Neuronal stem cell (in vitro differentiated cells): ENCODE measurements at places on chromosomes 13 and 19.

DNA sequence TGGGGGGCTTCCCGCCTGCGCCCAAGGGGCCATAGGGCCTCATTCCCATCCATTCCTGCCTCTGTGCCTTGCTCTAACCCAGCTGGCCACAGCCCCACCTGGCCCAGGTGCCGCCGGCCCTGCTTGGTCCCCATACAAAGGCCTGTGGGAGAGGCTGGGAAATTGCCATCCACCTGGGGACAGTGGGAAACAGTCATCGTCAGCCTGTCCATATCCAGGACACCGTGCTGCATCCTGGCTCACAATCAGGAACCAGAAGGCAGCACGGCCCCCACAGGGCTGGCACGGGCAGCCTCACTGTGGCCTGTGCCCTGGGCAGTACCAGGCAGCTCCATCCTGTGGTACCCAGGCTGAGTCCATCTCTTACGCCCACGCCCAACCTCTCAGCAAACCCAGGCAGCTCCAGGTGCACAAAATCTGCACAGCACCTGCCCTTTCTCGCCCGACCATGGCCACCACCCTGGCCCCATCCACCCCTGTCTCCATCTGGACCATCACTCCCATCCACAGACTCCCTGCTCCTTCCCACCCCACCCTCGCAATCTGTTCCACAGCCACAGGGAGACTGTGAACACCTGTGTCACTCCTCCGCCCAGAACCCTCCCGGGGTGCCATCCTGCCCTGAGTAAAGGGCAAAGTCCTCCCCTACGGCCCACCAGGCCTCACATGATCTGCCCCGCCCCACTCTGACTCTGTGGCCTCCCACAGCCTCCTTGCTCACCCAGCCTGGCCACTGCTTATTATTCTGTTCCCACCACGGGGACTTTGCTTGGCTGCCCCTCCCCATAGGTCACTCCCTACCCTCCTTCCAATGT lies 21.1 kb upstream of the FBXO27 start:
- H3K36me3 ChIP-seq = no peaks in the 10 kb centered on the region
- H3K27me3 ChIP-seq = peaks cover 2% of the 10 kb centered on the region
- no peak overlapping the region for H3K4me3 ChIP-seq
- DNase-seq = no peak

DNA sequence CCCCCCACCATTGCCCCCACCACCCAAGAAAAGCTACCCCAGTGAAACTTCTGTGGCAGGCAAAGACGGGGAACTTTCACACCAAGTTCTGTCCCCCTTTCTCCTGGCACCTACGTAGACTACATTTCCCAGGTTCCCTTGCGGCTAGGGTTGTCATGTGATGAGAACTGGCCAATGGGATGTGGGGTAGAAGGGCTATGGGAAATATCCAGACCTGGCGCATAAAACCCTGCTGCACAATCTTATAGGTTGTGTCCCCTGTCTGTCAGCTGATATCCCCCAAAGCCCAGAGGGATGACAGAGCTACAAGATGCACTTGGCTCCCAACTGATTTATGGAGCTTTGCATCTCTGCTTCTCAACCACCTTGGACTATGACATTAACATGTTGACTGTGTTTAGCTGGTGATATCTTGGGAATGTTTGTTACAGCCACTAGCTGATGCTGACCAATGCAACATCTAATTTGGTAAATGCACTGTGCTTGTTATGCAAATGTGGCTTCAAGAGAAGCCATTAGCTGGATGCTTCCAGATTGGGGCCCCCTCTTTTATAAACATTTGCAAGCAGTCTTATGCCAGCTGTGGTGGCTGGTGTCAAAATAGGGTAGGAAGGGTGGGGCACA lies 6.1 kb downstream of the SH2D3A start:
- DNase-seq = no peak
- no peaks in the 10 kb centered on the region for H3K4me1 ChIP-seq
- no peak overlapping the region for H3K4me3 ChIP-seq
- H3K36me3 ChIP-seq = no peaks in the 10 kb centered on the region
- H3K27me3 ChIP-seq = no peaks in the 10 kb centered on the region

GRCh38 chr13:24165746-24166145 lies 5.2 kb downstream of the SPATA13 start:
- peaks cover 6% of the 10 kb centered on the region for H3K36me3 ChIP-seq
- no peaks in the 10 kb centered on the region for H3K27me3 ChIP-seq
- no peak for DNase-seq
- H3K4me3 ChIP-seq = no peak overlapping the region

- no peak overlapping the region for H3K4me3 ChIP-seq
- no peaks in the 10 kb centered on the region for H3K4me1 ChIP-seq
- H3K27me3 ChIP-seq = no peaks in the 10 kb centered on the region
- H3K27ac ChIP-seq = no peak overlapping the region
- no peaks in the 10 kb centered on the region for H3K36me3 ChIP-seq
Observed at GRCh38 chr13:75136151-75136550, 345.8 kb downstream of the TBC1D4 start.

DNA sequence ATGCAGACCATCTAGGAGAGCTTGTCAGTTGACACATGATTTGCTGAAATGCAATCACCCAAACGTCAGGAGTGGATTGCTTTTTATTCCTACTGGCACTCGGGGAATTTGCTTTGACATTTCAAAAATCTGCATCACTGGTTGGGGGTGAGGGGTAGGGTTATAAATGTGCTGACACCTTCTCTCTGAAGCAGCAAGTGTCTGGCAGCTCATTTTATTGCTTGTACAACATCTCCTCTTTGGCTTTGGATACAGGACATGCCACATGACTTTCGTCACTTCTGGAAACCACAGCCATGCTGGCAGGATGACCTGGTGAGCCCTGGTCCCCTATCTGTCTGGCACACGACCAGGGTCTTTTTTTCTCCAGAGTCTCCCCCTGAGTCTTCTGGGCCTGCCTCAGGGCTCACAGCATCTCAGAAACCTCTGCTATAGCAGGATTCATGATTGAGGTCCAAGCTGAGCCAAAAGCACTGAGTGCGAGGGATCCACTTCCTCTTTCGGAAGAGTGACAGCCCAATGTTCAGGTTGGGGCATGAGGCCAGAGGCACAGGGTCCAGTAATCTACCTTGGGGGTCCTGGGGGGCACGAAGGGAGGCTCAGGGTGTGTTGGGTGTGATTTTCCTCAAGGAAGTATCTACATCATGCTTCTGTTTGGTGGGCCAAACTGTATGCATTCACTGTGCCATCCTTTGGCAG lies 60.1 kb downstream of the HSPH1 start:
- DNase-seq = no peak
- H3K27me3 ChIP-seq = peaks cover 14% of the 10 kb centered on the region
- H3K4me1 ChIP-seq = no peaks in the 10 kb centered on the region
- H3K27ac ChIP-seq = no peak overlapping the region
- no peak overlapping the region for H3K4me3 ChIP-seq

- no peak for DNase-seq
- no peaks in the 10 kb centered on the region for H3K27me3 ChIP-seq
- no peaks in the 10 kb centered on the region for H3K36me3 ChIP-seq
- H3K27ac ChIP-seq = no peak overlapping the region
- no peaks in the 10 kb centered on the region for H3K4me1 ChIP-seq
Observed at GRCh38 chr13:59951011-59951410, 212.7 kb downstream of the DIAPH3 start.

GRCh38 chr19:10544753-10545251 lies 1.1 kb downstream of the ATG4D start:
- DNase-seq = no peak
- no peak overlapping the region for H3K27ac ChIP-seq

- peaks cover 24% of the 10 kb centered on the region for H3K36me3 ChIP-seq
- peak overlapping the region; percentile 88 for H3K4me3 ChIP-seq
- H3K27me3 ChIP-seq = no peaks in the 10 kb centered on the region
- peak overlapping the region; percentile 82 for H3K27ac ChIP-seq
- no peak for DNase-seq
Observed at GRCh38 chr19:3970313-3970807, 539 bp downstream of the DAPK3 start.

DNA sequence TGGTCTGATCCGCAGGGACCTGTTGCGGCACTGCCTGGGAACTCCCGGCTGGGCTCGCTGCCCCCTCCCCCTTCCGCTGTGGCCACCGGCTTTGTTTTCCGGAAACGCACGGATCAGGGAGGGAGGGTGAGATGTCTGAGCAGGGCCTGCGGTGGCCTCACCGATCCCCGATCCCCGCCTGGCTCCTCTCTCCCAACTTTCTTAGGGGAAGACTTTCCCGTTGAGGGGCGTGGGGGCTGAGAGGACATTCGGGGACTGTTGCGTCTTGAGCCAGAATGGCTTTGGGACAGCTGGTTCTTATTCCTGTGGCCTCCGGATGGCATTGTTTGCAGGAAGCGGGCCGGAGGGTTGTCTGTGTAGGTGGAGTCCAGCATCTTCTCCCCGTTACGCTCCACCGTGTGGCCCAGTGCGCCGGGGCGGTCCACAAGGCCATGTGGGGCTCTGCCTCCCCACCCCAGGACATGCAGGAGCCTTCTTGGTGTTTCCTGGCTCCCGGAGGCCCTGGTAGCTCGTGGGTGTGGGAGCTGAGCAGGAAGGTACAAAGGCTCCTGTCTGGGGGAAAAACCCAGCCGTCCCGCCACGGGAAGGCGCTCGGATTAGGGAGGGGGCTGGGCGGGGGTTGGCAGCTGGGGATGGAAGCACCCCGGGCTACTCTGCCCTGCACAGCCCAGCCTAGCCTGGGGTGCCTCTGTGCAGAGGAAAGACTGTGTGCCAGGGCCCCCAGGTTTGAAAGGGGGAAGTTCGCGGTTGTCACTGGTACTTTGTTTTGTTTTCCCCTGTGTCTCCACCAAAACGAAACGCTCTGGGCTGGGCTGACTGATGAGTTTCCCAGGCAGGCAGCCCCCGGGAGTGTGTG lies 1.3 kb downstream of the CSNK1G2 start:
- H3K4me3 ChIP-seq = peak overlapping the region; percentile 96
- no peaks in the 10 kb centered on the region for H3K27me3 ChIP-seq
- DNase-seq = peak; percentile 81
- peaks cover 21% of the 10 kb centered on the region for H3K4me1 ChIP-seq
- H3K36me3 ChIP-seq = peaks cover 9% of the 10 kb centered on the region

DNA sequence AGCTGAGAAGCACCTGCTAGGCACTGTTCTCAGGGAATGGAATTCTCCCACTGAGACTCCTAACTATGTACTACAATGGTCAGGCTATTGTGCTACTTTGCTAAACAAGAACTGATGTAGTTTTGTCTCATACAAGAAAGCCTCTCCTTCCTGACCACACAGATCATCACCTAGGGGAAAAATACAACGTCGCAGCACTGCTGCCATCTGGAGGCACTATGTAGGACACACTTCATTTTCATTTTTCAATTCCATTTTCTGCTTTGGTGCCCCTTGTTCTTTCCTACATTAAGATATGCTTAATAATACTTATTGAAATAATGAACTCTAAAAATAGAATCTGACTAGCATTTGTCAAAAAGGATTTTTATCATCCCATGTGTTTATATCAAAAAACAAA lies 21.1 kb downstream of the PROSER1 start:
- peak; percentile 42 for DNase-seq
- no peaks in the 10 kb centered on the region for H3K27me3 ChIP-seq
- H3K4me3 ChIP-seq = no peak overlapping the region
- H3K27ac ChIP-seq = no peak overlapping the region

DNA sequence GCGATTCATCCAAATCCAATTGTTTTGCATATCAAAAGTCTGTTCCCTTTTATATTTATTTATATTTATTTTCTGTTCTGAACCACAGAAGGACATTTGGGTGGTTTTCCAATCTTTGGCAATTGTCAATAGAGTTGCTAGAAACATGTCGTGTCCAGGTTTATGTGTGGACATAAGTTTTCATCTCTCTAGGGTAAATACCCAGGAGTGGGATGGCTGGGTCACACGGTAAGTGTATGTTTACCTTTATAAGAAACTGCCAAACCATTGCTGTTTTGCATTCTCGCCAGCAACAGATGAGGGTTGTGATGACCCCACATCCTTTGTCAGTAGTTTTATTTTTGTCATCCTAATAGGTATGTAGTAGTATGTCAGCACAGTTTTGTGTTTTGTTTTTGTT lies 12.5 kb downstream of the AP1M1 start:
- no peak overlapping the region for H3K27ac ChIP-seq
- H3K27me3 ChIP-seq = no peaks in the 10 kb centered on the region
- H3K4me1 ChIP-seq = no peaks in the 10 kb centered on the region
- DNase-seq = no peak
- H3K4me3 ChIP-seq = no peak overlapping the region

- no peaks in the 10 kb centered on the region for H3K27me3 ChIP-seq
- H3K27ac ChIP-seq = peak overlapping the region; percentile 28
Observed at GRCh38 chr13:91101381-91101780, 246.1 kb upstream of the MIR17HG start.

- no peaks in the 10 kb centered on the region for H3K27me3 ChIP-seq
- H3K4me3 ChIP-seq = no peak overlapping the region
- H3K27ac ChIP-seq = no peak overlapping the region
- H3K4me1 ChIP-seq = no peaks in the 10 kb centered on the region
- no peaks in the 10 kb centered on the region for H3K36me3 ChIP-seq
Observed at GRCh38 chr13:77866971-77867370, 51.7 kb downstream of the EDNRB start.

GRCh38 chr19:53792721-53793433 lies 31.2 kb downstream of the NLRP12 start:
- H3K27ac ChIP-seq = no peak overlapping the region
- H3K27me3 ChIP-seq = no peaks in the 10 kb centered on the region
- no peak overlapping the region for H3K4me3 ChIP-seq
- peak; percentile 88 for DNase-seq

DNA sequence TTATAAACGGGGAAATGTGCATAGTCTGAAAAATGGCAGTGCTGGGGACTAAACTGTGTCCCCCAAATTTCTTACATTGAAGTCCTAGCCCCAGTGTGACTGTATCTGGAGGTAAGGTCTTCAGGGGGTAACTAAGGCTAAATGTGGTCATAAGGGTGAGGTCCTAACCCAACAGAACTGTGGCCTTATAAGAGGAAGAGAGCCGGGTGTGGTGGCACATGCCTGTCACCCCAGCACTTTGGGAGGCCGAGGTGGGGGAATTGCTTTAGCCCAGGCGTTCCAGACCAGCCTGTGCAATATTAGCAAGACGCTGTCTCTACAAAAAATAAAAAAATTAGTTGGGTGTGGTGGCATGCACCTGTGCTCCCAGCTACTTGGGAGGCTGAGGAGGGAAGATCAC lies 17.8 kb downstream of the PROZ start:
- no peak for DNase-seq
- H3K36me3 ChIP-seq = peaks cover 30% of the 10 kb centered on the region
- no peaks in the 10 kb centered on the region for H3K27me3 ChIP-seq
- H3K4me1 ChIP-seq = peaks cover 18% of the 10 kb centered on the region
- H3K27ac ChIP-seq = no peak overlapping the region
- no peak overlapping the region for H3K4me3 ChIP-seq

- DNase-seq = no peak
- H3K4me3 ChIP-seq = no peak overlapping the region
- no peaks in the 10 kb centered on the region for H3K36me3 ChIP-seq
- no peaks in the 10 kb centered on the region for H3K27me3 ChIP-seq
- no peak overlapping the region for H3K27ac ChIP-seq
- H3K4me1 ChIP-seq = peaks cover 7% of the 10 kb centered on the region
Observed at GRCh38 chr13:40058757-40059236, 403.3 kb downstream of the COG6 start.

DNA sequence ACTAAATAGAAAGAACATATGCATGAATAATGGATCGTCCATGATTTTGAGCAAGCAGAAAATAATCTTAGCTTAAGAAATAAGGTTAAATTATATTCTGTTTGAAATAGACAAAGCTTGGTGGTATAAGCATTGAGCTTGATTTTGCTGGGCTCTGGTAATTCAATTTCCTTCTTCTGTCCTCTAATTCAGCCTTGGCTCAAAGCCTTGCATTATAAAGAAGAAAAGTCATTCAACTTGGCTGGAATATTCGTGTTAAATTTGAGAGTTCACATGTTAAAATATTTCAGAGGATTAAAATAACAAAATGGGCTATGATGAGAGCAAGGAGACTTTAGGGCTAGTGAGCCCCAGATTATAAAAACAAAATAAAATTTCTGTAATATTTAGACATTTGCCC lies 415.4 kb upstream of the PCDH20 start:
- no peaks in the 10 kb centered on the region for H3K4me1 ChIP-seq
- H3K27me3 ChIP-seq = no peaks in the 10 kb centered on the region
- no peak for DNase-seq
- no peak overlapping the region for H3K27ac ChIP-seq
- H3K36me3 ChIP-seq = no peaks in the 10 kb centered on the region
- H3K4me3 ChIP-seq = no peak overlapping the region
